ENCODE measurements at places on chromosomes 12 and 14.

DNA sequence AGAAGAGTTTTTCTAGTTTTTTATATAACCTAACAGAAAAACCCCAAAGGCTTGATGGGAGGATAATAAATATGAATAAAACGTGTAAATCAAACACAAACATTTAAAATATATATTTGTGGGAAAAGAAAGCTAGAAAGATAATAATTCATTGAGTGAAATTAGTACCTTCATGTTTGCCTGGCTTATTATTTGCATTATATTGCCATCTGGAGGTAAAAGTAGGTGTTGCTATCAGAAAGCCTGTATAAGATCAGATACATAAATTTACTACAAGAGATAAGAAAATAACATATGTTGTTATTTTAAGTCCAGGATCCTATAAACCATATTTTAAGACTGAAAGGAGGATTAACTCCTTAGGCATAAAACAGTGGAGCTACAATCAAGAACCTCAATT is 77.7 kb downstream of the NTS start:
- peak; percentile 33 for DNase-seq

DNA sequence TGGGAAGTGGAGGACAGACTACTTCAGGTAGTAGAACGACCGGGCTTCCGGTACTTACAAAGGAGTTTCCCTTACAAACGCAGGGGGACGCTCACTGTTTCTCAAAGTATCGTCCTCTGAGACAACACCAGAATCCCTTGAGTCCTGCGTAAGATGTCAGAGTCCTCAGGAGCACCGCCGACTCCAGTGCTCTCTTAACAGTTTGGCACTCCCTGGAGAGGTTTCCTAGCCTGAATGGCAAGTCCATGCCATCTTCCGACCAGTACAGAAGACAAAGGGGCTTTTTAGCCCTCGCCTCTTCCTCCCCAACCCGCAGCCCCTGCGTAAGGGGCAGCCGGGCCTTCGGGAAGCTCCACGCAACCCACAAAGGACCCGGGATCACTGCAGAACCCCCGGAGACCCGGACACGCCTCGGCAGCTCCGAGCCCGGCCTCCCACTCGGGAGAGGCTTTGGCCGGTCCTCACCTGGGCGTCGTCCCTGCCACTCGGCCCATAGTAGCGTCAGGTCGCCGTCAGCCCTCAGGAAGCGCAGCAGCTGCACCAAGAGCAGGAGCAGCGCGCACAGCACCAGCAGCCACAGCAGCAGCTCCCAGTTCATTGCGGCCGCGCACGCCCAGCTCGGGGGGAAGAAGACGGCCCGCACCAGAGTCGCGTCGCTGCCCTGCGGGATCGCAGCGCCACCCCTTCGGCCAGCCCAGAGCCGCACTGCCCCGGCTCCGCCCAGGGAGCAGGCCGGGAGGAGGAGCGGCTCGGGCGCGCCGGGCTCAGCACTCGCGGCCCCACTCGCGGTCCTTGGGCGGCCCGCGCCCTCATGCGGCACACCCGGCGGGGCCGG is at the start of gene DHRS7:
Gene DHRS7 (minus strand): TSS at position 687 of the 835 bp plus-strand sequence. CDS start 89 bp downstream, at position 598.
- peak; percentile 67 for DNase-seq

- DNase-seq: no peak
Measured at GRCh38 chr12:46200551-46200950, 68.3 kb downstream of the SLC38A1 start.

DNA sequence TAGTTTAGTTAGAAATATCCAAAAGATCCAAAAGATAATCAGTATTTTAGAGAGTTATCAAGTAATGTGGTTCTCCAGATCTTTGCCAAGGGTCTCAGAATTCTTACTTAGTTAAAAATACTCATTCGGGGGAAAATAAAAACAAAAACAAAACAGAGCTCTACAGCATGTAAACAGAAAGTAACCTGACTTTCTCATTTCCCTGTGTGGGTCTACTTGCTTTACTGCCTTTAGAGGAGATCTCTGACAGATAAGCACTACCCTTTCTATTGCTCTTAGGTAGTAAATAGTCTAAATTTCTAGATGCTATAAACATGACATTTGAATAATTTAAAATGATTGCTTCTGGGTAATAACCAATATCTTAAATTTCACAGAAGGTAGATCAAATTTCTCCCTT is 371.8 kb downstream of the RPL10L start:
- no peak for DNase-seq

DNA sequence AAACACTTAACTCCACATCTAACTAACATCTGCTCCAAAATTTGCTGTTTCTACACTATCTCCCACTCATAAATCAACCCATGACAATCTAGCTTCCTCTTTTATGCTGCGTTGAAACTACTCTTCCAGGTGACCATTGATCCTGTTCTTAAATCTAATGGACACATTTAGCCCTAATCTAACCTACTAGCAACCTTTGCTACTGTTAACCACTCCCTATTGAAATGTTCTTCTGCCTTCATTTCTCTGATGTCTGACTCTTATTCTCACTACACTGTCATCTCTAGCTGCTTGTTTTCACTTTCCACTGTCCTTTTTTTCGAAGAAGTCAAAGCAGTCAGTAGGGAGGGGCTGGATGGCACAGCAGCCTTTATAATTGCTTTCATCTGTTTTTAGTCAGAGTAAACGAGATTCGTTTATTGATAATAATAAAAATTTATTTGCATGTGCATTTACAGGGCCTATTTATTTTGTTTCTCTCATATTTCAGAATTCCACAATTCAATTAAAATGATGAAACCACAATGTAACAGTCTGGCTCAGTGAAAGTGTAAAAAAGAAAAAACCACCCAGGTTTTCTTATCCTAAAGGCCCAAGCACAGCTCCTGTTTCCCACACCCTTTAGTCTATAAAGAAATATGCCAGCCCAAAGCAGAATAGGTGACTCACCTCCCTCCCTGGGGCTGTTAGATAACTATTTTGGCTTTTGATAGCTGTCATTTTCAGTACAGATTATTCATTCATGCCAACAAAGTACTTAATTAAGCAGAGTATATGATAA is 44.9 kb downstream of the ATP2B1 start:
- DNase-seq: peak; percentile 35

DNA sequence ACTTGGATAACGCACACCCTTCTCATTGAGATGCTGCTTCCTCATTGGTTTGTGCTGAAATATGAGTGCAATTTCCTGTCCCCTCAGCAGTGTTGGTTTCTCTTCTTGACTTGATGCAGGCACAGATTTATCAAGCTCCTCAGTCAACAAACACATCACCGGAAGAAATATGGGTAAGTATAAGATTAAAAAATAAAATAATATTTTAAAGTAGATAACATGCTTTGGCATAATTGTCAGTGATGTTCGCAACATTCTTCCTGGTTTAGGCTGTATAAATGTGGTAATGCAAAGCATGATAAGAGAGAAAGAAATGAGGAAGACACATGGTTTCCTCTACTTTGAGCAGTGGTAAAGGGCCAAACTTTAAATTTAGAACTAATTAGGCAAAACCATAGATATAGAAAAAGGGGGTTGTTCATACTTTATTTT is at the start of gene GPR65:
Gene GPR65 (plus strand): TSS at position 86 of the 432 bp plus-strand sequence. CDS start 5,713 bp downstream, outside the sequence.
- no peak for DNase-seq

DNA sequence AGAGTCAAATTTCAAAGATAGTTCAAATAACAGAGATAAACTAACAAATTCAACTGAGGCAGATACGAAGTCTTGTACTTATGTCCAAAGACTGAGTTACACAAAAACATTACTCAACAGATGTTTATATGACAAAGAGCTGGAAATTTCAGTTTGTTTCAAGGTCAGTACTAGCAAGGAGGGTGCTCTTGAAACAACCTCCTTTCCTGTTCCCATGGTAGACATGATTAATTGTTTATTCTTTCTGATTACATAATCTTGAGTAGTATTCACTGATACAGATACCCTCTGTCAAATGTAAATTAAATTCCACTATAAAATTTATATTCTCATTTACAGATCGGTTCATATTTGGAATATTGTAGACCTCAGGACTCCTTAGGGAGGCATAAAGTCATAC is 23.4 kb downstream of the TSPAN8 start:
- no peak for DNase-seq

GRCh38 chr14:45290547-45290946 is 37.5 kb upstream of the MIS18BP1 start:
- no peak for DNase-seq

GRCh38 chr12:7501031-7501588 is 2.5 kb downstream of the CD163 start:
- no peak for DNase-seq

GRCh38 chr14:82075566-82075965 is 541.9 kb upstream of the SEL1L start:
- peak; percentile 1 for DNase-seq

GRCh38 chr12:53591301-53592206 is 34.6 kb downstream of the ATF7 start:
- no peak for DNase-seq

GRCh38 chr14:102737402-102738372 is 39.6 kb upstream of the TRAF3 start:
- no peak for DNase-seq

- DNase-seq: no peak
Measured at GRCh38 chr12:94872007-94872653, 131.4 kb downstream of the NDUFA12 start.

GRCh38 chr14:58272588-58273372 is 25.6 kb upstream of the ARID4A start:
- peak; percentile 93 for DNase-seq

DNA sequence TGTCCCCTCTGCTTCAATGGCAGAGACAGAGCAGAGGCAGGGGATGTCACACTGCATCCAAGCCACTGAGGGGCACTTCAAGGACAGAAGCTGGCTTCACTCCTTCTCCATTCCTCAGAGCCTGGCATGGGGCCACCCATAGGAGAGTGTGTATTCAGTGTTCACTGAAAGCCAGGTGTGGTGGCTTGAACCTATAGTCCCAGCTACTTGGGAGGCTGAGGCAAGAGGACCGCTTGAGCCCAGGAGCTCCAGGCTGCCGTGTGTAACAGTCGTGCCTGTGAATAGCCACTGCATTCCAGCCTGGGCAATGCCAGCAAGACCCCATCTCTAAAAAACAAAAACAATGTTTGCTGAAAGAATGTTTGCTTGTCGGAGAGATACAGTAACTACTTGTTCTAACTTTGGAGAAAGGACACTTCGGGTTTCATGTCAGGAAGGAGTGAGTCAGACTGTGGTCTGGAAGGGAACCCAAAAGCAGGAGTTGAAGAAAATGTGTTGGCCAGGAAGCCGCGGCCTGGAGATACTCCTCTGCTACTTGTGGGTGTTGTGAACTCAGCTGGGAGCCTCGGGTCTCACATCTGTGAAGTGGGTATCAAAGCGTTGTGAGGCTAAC is 43.4 kb downstream of the ELK3 start:
- peak; percentile 87 for DNase-seq

DNA sequence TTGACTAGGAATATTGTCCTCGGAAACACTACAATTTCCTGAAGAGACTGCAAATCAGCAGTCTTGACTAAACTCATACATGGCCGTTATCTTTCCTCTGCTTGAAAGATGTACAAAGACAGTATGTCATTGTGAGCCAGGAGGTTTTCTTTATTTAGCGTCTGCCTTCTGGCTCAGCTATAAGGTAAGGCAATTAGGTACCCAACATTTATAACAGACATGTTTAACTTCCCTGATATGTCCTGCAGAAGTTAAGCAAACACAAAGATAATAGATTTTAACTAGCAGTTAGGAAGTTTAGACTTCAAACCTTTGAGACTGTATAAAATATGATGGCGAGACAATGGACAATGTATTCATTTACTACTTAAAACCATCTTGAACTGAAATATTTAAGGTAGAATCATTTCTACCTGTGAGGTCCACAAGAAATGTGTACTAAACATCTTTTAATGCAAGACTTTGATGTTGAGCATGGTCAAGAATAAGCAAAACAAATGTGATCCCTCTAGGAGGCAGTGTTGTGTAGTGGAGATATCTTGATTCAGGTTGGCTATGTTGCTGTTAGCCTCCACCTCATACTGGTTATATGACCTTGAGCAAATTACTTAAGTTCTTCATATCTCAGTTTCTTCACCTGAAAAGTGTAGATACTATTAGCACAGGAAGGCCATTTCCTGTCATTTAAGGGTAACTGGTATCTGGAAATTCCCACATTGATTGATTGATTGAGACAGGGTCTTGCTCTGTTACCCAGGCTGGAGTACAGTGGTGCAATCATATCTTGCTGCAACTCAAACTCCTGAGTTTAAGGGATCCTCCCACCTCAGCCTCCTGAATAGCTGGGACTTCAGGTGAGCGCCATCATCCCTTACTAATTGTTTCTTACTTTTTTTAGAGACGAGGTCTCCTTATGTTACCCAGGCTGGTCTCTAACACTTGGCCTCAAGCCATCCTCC is 96.3 kb upstream of the EEA1 start:
- peak; percentile 81 for DNase-seq

DNA sequence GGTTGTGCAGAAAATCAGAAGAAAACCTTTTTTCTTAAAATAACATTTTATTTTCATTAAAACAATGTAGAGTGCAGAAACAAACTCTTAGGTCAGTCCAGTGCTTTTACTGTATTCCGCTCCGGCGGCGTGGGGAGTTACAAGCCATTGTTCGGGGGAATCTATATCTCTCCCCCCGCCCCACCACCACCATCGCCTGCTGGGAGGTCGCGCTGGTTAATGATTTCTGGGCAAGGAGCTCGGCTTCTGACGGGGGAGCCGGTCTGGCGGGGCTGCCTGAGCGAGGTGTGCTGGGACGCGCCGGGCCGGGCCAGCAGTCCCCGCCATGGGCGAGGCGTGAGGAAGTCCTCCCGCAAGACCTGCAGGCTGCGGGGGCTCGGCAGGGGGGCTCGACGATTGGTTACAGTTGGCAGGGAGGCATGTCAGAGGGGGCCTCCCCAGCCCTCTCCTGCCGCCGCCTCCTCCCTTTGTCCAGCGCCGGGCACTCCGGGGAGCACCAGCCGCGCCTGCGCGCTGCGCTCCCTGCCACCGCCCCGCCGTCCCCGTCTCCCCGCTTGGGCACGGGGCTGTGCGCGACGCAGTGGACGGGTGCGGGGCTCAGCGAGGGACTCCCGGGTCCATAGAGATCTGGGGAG is 1.0 kb upstream of the DUSP6 start:
- DNase-seq: peak; percentile 79

- DNase-seq: no peak
Measured at GRCh38 chr12:79255288-79255687, 390.7 kb downstream of the SYT1 start.

DNA sequence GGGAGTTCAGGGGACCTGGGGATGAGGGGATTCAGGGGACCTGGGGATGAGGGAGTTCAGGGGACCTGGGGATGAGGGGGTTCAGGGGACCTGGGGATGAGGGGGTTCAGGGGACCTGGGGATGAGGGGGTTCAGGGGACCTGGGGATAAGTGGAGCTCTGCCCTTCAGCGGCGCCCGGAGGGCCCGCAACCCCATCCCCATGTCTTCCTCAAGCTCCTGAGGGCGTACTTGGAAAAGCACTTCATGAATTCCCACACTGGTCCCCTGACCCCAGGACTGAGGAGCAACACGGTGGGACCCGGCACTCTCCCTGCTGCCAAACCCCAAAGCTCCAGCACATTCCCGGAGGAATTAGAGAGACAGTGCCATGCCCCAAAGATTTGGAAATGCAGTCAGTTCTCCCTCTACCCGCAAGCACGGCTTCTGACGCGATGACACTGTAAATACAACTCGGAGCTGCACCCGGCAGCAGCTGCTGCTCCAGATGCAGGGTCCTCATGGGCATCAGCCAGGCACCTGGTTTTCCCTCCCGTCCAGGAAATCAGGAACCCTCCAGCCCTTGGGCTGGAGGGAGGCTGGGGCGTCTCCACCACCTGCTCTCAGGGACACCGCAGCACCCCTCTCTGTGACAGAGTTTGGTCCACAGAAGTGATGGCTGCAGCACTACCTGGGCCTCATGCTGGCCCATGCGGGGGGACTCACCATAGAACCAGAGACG is 32.8 kb upstream of the C14orf180 start:
- no peak for DNase-seq

Data from renal cortical epithelial cell (primary cell).